ENCODE measurements at places on chromosomes 6 and 20.

DNA sequence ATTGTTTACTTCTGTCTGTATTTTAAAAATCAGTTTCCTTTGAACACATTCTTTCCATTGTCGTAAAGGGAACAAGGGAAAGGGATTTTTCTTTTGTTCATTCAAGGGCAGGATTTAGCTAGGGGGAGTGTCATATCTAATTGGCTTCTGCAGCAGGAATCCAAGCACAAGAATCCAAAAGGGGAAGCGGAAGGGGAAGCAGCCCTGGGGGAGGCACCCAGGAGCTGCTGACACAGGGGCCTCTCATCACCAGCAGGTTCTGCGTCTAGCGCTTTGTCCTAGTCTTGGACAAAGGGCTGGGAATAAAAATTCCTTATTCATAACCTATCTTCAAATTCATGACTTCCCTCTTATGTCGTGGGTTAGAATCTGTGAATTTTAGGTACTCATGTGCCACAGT is 13.7 kb downstream of the RIPK1 start:
- no peak for DNase-seq

DNA sequence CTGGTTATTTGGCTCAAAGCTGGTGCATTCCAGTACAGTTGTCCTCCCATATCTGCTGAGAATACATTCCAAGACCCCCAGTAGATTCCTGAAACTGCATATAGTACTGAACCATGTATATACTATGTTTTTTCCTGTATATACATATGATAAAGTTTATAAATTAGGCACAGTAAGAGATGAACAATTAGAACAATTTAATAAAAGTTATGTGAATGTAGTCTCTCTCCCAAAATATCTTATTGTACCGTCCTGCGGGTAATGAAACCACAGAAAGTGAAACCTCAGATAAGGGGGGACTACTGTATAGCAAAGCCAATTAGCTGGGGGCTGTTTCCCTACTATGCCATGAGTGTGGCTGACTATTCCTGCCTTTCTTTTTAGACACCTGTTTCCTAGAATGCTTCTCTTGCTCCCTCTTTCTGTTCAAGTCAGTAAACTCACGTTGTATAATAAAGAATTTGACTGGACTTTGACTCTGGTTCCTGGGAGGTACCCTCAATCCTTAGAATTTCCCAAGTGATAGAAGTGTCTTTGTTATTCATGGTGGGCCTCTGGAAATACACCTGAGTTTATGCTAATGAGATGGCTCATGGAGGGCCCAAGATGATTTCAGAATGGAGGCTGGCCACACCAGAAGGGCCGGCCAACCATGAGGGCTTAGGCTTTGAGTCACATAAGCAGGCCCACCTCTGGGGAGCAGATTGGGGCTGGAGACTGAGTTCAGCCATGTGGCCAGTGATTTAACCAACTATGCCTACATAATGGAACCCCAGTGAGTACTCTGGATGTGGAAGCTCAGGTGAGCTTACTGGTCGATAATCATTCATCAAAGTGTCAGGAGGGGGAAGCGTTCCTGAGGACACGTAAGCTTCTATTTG is 689 bp upstream of the BLOC1S5 start:
- peak; percentile 54 for DNase-seq

DNA sequence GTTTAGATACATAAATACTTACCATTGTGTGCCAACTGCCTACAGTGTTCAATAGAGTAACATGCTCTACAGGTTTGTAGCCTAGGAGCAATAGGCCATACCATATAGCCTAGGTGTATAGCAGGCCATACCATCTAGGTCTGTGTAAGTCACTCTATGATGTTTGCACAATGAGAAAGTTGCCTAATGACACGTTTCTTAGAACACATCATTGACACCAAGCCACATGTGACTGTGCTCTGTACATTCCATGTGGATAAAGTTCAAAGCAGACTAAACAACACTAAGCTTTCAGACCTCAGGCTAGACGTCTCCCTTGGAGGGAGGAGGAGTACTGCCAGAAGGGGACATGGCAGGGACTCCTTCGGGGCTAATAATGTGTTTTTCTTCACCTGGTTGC is 93.6 kb downstream of the KIF16B start:
- no peak for DNase-seq

DNA sequence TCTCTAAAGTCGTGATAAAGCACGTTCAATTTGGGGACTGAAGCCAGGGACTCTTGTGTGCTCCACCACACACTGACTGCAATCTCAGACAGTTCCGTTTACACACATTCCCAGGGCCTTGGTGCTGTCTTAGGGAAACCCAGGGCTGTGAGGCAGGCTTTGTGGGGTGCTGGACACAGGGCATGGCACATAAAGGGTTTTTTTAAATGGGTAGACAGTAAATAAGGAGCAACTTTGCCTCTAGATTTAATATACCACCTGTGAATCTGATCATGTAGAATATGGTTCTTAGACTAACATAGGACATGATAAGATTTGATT is 2.3 kb downstream of the ENTPD6 start:
- no peak for DNase-seq

DNA sequence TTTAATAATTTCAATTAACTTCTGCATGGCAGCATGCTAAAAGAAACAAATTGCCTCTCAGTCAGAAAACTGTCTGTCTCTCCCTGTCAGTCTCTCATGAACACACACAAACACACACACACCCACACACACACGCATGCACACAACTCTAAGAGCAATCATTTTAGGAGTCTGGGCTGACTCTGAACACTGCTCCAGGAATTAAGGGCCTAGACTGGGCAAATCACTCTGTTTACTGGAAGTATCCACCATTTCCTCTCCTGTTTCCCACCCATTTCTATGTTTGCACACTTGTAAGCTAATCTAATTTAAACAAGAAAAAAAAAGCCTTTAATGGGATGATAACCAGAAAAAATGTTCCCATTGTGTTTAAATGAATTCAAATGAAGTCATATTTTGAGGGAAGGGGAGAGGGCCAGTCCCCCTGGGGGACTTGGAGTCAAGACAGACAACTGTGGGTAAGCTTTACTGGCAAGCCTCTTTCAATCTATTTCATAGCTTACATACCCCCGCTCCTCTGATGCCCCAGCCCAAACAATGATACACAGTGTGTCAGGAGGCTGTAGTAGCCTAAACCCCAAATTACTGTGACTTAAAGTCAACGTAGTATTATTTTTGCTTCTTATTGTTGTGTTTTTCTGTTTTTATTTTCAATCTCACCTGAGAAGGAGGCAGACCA is 447.8 kb upstream of the FLRT3 start:
- no peak for DNase-seq

DNA sequence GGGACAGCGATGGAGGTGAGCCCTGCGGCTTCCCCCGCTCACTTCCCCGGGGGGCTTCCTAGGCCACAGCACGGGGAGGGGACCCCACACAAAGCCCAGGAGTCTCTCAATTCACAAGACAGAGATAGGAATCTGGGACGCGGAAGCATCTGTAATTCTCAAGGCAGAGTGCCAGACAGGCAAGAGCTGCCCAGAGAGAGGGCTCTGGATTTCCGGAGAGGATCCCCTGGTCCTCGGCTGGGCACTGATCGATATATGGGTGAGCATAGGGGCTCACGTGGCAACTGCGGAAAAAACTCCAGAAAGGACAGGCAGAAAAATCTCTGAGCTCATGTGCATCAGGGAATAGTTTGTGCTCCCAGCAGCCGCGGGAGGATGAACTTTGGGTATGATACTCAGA is 296.2 kb downstream of the NRN1 start:
- no peak for DNase-seq

DNA sequence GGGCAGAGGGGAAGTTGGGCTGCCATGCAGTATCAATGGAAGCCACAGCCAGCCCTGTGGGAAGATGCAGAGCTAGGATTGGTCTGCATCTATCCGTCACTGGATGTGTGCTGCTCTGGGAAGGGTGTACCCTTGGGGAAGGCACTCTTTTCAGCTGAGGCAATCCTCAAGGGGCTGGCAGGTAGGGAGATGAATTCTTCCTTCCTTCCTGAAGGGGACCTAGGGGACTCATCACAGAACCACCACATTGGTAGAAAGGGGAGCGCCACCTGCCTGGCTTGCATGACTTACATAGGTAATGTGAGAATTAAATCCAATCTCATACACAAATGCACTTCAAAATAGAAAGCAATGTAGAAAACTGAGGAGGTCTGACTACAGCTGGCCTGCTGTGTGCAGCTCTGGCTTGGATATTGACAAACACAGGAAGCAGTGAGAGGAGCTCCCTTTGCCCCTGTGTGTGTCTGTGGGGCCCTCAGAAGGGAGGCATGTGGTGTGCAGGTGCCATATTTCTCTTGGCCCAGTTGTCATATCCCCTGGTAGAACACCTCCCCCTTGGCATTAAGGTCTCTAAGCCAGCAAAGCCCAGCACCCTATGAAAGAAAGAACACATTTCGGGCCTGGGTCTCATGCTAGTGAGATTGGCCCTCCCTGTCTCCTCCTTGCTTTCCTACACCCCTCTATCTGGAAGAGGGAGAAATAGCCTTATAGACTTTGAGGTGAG is 260.3 kb upstream of the MOCS1 start:
- DNase-seq = no peak

DNA sequence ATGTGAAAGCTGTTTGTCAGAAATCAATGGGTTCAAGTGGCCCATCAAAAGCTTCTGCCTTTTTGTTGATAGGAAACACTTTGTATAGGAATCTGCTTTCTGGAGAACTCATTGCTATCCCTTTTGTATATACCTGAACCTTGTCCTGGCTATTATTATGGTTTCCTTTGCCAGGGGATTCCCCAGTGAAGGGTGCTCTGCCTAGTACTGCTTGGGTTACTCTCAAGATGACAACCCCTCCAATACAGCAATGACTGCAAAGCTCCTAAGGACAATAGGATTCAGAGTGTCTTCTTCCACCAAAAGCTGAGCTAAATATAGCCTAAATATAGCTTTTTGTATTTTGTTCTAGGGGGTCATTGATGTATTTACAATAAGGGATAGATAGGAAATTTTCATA is 54.0 kb upstream of the PTPRK start:
- no peak for DNase-seq

GRCh38 chr6:116010386-116010785 is 50.3 kb downstream of the FRK start:
- DNase-seq = no peak

- no peak for DNase-seq
These were observed 13.3 kb downstream of the SNX5 start for GRCh38 chr20:17955302-17955701.

- no peak for DNase-seq
These were observed 36.1 kb upstream of the OPRM1 start for GRCh38 chr6:154002894-154003293.

DNA sequence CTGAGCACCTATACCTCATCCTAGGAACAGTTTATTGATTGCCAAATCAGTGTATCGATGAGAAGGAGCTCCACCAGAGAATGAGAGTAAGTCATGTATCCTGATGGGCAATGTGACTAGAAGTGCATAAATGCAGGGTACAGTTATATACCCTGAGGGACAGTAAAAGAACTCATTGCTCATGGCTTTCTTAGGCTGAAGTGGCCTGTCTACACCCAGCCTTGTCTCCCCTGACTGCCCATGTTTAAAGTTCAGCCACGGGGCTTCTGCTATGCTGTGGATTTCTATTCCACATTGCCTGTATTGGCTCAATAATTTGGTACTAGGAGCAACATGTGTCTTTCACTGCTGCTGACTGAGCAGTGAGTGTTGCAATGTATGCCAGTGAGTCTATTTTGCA is 400.4 kb upstream of the IMPG1 start:
- DNase-seq = no peak

DNA sequence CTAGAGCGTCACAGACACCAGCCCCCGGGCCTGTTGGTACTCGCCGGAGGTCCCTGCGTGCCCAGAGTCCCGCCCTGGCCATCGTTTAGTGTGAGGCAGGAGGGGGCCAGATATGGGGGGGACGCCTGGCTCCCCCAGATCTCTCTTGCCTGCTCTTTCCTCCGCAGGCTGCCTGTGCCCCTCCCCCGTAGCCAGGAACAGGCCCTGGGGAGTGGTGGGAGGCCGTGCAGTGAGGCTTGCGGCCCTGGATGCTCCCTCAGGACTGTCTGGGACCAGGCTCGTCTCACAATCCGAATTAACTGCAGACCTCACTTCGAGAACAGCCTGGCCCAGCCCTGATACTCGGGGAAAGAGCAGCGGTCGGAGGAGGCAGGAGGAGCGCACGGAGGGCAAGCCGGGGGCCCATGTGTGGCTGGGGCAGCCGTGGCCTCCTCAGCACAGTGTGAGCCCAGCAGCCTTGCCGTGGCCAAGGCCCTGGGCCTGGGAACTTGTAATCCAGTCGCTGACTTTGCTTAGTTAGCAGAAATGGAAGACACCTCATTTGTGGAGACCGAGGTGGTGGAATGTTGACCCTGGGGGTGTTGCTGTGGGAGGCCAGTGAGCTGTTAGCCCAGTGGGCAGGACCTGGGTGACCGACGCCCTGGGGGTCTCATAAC is 28.7 kb downstream of the FRMD1 start:
- no peak for DNase-seq

DNA sequence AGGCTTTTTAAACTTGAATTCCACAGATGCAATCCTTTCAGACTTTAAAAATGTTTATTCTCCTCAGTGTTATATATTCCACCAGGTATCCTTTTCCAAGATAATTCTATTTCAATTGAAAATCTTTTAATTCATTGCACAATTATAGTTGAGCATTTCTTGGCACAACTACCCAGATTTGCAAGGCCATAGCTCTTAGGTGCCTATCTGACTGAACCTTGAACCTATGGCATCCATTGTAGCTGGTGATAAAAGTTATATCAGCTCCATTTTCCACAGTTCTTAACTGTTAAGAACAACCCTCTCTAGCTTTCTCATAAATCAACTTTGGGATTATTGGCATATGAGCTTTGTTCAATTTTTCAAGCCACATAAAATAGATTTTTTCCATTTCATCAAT is 42.4 kb downstream of the PACRG start:
- DNase-seq = no peak

Data from activated CD8-positive, alpha-beta memory T cell treated with anti-CD3 and anti-CD28 coated beads, Interleukin-2, amount 50 U/mL, for 48 hours (primary cell).